ENCODE measurements at places on chromosomes 3 and 15.

DNA sequence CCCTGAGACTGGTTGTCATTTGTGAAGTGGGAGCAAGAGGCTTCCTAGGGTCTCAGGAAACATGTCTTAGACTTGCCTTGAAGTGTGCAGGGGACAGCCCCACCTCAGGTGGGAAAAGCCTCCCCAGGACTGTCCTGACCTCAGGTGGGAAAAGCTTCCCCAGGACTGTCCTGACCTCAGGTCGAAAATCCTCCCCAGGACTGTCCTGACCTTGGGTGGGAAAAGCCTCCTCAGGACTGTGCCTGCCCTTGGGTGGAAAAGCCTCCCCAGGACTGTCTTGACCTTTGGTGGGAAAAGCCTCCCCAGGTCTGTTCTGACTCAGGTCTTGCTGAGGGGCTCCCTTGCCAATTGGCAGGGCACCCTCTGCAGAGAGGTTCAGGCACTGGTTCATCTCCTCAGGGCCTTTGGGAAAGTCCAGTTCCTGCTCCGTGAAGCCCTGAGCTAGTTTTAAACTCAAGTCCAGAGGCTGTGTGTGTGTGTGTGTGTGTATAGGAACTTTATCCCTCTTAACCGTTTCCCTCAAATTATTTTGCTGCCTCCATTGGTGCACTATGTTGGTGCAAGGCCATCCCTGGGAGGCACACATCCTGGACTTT lies 64.7 kb downstream of the WNT7A start:
- no peak for DNase-seq

DNA sequence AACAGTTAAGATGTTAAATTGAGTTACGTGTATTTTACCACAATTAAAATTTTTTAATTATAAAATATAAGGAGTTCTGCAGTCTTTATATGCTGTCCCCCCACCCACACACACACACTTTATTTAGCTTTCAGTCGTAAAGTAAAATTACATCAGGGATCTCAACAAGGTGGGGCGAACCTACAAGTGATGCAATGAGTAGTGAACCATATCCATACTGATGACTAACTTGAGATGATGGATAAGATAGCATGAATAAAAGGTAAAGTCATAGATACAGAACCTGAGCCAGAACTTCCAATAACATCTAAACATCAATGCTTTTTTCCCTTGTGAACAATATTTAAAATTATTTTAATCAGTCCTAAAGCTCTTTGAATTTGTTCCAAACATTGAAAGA lies 77.2 kb downstream of the VPS13C start:
- DNase-seq, result no peak

DNA sequence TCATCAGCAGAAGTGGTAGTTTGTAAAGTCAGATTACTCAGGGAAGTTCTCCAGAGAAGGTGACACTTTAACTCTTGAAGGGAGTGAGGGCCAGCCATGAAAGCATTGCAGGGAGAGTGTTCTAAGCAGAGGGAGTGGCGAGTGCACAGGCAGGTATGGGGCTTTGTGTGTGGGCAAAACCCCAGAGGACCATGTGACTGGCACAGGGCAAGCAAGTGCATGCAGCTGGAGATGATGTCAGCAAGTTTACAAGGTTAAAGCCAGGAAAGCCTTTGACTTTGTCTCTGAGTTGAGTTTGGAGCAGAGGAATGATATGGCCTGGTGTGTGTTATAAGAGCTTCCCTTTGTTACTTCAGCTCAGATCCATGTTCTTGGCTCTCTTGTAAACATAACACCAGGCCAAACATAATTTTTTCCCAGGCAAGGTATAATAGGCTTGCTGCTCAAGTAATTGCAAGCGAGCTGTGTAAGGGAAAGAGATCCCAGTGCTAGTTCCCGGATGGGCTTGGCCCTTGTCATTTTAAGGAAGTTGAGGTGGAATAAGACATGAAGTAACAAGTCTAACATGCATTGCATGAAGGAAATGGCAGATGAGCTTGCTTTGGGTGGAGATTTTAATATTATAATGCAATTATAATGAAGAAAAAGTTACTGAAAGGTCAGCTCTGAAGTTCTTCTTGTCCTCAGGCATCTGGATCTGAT lies 341.1 kb upstream of the LRRC3B start:
- DNase-seq, result no peak

DNA sequence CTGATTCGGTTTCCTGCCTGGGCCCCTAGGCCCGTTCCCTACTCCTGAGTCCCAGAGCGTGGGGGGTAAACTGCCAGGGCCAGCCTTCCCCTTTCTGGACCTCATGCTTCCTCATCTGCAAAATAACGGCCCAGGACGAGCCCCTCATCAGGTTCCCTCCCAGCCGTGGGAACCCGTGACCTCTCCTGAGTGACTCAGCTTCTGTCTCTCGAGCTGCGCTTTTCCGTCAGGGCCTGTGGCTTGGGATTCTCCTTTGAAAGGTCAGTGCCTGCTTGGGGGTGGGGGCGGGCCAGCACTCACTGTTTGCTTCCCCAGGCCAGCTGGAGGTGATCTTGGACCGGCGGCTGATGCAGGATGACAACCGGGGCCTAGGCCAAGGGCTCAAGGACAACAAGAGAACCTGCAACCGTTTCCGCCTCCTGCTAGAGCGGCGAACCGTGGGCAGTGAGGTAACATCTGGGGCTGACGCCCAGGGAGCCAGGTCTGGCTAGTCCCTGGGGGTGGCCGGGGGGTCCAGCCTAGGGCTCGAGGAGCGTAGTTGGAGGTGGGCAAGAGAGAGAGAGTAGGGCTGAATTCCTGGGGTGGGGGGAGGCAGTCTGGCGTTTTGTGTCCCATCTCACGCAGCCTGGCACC lies 12.8 kb downstream of the MAN2A2 start:
- no peak for DNase-seq

DNA sequence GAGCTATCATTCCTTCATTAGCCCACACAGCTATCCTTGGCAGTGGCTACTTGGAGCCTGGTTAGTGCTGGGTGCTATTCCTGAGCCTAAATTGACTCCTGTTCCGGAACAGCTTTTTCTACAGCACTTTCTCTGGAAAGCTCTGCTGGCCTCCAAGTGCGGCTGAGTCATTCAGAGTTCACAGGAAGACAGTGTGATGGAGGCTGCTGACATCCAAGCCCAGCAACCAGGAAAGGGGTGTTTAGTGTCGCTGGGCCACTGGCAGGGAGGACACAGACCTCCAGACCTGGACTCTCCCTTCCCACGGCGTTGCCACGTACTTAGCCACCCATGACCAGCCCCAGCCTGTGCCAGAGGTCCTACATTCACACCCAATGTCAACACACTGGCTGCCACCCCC lies 28.7 kb downstream of the CACNA2D2 start:
- DNase-seq, result no peak
